ENCODE measurements at places on chromosomes 1 and 21.

GRCh38 chr1:19356266-19356665 is 44.1 kb downstream of the SLC66A1 start:
- no peak for DNase-seq

DNA sequence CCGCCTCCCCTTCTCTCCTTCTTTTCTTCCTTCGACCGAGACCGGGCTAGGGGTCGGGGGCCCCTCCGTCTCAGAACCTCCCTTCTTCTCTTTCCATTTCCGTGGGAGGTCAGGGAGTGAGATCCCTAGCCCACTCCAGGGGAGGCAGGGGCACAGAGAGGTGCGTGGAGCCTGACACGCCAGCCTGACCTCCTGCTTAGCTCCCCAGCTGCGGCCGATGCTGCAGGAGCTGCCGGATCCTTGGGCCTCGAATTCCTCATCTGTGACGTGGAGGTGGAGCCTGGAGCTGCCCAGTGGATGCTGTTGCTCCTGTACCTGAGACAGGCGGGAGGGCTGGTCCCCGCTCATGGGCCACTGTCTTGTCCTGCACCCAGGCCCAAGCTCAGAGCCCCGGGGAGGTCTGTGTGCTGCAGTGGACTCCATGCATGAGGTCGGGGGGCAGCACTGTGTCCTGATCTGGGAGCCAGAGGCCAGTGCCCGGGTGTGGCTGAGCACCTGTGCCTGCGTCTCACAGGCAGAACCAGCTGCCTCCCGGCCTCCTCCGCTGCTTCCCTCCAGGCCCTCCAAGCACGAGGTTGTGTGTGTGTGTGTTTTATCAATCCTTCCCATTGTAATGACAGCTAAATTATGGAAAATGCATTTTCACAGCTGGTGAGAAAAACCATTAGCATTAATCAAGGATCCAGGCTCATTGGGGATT is 55.3 kb upstream of the TTC34 start:
- no peak for DNase-seq

- no peak for DNase-seq
Measured at GRCh38 chr1:93331412-93331811, 14.3 kb upstream of the DR1 start.

- DNase-seq = peak; percentile 77
Measured at GRCh38 chr1:161382214-161383019, 14.7 kb upstream of the CFAP126 start.

- no peak for DNase-seq
Measured at GRCh38 chr21:33828083-33828482, 87.5 kb downstream of the ATP5PO start.

DNA sequence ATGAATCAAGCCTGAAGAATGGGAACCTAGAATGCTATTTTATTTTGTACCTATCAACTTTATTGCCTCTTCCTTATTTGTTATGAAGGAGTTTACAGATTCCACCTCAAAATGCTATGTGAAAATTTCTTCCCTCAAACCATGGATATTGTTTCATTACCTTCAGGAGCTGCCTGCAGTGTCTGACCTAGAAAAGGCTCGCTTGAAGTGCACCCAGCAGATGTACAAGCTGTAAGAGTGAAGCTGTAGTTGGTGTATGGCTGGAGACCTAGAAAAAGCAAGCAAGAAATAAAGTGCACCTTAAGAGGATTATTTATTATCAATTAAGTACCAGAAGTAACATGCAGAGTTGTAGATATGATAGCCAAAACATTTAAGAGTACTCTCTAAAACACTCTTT is 199.4 kb downstream of the KCTD3 start:
- no peak for DNase-seq

- DNase-seq = no peak
Measured at GRCh38 chr1:11237356-11237755, 25.0 kb downstream of the MTOR start.

GRCh38 chr1:152866321-152866720 is 6.5 kb downstream of the LCE7A start:
- peak; percentile 52 for DNase-seq

- DNase-seq = no peak
Measured at GRCh38 chr1:18415448-18416027, 65.2 kb upstream of the KLHDC7A start.

DNA sequence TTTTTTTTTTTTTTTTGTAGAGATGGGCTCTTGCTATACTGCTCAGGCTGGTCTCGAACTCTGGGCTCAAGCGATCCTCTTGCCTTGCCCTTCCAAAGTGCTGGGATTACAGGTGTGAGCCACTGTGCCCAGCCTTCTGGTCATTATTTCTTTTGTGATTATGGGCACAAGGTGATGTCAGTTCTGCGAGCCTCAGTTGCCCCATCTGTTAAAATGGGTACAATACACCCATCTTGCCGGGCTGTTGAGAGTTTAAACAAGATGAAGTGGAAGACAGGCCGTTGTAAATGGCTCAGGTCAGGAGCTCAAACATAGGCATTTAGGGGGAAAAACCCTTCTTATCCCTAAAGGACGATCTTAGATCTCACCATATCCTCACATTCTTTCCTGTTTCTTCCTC is 53.7 kb upstream of the WNT4 start:
- no peak for DNase-seq

DNA sequence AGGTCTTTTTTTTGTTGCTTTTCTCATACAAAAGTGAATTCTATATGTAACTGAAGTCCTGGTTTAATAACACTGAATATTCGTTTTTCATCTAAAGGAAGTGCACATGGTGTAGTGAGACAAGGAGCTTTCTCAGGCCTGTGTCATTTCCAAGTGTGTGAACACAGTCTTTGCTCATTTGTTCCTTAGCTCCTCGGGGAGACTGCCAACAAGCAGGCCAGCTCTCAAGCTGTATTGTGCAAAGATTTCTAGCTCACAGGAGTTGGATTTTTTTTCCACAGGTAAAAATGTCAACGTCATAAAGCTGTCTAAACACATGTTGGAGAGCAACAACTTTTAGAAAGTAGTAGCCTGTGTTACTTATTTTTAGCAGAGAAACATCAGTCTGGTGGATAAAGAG is 87.8 kb upstream of the S1PR1 start:
- peak; percentile 25 for DNase-seq

DNA sequence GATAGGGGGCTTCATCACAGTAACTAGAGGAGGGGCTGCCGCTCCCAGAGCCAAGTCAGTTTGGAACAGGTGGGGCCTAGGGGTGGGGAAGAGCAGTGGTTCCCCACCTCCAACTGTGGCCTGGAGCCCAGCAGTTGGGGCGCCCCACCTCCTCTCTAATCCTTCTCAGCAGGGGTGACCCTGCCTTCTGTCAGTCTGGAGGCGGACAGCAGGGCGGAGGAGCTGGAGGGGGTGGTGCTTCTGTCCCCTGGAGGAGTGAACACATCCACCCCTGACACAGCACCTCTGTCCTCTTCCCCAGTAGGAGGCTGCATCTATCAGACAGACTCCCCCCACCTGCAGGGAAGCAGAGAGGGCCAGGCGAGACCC is 73.8 kb downstream of the MRPL37 start:
- DNase-seq = no peak

DNA sequence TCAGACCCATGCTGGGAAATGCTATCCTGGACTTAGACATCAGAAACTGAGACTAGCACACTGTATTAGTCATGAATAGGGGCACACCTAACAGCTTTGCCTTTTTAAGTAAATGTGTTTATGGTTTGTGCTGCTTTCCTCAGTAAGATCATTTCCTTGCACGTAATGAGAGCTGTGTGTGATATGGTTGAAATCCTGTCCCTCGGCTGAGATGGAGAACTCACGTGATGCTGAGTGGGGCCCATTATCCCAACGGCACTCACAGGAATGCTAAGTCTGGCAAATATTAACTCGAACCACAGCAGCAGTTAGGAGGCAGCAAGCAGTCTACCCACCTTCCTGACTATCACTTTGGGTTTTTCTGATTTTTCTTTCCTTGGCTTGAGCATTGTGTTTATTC is 38.2 kb downstream of the BCL9 start:
- no peak for DNase-seq

DNA sequence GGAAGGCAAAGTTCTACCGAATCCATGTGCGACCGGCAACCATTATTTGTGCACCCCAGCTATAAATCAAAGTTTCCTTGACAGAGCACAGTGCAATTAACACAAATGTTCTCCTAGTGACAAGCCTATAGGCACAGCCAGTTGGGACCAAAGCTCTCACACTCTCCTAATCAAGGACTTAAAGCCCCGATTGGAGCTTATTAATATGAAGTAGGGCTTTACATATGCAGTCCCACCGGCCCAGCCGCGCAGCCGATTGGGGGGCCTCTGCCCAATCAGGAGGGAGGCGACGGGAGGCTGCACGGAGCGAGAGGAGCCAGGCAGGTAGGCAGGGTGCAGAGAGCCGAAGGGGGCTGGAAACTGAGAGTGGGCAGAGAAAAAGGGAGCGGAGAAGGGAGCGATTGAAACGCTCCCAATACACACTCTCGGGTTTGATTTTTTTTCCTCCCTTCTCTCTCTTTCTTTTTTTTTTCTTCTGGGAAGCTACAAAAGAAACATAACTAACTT is at the start of gene ESRRG:
TSS of gene ESRRG (minus strand) at position 156 of the 507 bp plus-strand sequence. CDS start at position 26, 130 bp downstream.
- peak; percentile 25 for DNase-seq

GRCh38 chr1:169271098-169271497 is 96.5 kb downstream of the NME7 start:
- peak; percentile 7 for DNase-seq

Data from epithelial cell of esophagus (primary cell).